ENCODE measurements at places on chromosomes 7 and 10.

DNA sequence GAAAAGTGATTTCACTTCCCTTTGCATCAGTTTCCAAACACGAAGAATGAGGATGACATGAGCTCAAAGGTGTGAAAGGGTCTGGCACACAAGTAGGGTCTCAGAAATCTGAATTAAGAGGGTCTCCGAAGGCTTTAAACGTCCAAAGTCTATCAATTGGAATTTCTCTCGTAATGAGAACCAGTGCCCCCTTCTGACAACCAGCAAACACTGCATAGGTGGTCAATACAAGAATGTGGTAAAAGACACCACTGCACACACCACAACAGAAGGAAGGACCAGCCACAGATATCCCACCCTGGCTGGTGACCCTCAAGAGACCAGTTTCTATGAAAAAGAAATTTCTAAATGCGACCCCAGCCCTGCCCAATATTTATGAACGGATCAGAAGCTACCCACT, 78.1 kb downstream of the CALN1 start:
- DNase-seq = no peak

DNA sequence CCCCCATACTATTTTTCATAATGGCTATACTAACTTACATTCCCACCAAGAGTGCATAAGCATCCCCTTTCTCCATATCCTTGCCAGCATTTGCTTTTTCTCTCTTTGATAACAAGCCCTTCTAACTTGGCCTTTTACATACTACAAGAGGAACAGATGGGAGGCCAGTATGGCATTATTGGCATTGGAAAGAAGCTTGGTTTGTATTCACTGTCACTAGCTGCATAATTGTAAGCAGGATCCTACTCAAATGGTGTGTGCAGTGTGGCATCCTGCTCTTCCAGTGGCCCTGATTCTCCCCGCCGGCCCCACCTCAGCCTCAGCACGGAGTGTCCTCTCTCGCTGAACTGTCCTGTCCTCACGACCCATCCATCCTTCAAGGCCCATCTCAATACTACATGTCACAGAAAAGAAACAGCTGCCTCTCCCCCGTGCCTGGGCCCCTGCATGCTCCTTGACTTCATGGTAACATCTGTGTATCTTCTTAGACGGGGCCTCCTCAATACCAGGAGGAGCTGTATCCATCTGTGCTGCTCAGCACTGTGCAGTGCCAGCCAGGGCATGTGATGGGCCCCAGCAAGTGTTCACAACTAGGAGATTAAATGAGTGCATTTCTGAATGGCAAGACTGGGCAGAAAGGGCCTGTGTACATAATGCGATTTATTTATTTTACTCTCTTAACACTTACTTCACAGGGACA, 205.2 kb downstream of the COBL start:
- DNase-seq = no peak

DNA sequence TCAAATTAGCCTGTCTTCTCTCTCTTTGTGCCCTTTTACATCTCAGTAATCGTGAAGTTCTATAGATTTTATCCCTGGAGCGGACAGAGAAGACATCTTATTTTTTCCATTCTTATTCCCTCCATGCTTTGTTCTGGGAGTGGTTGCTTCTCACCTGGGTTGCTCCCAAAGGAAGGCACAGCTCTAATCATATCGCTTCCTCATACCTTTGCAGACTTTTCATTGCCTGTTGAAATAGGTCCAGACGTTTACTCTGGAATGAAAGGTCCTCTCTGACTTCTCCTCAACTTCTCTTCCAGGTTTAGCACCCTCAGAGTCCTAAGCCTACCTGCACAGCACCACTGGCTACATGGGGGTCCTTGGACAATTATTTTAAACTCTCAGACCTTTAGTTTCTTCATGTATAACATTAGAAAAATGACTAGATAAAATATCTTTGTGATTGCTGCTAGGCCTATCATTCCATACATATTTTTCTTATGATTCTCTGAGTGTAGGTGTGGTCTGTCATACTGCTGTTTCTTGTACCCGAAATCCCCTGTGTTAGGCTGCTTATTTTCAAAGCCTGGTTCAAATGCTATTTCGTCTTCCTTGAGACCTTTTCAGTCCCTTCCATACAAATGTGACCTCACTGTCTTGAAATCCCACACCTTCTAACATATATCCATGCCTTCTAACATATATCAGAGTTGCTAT, 418.1 kb downstream of the GFRA1 start:
- no peak for DNase-seq

GRCh38 chr10:58930500-58930899, 245.9 kb upstream of the PHYHIPL start:
- no peak for DNase-seq

DNA sequence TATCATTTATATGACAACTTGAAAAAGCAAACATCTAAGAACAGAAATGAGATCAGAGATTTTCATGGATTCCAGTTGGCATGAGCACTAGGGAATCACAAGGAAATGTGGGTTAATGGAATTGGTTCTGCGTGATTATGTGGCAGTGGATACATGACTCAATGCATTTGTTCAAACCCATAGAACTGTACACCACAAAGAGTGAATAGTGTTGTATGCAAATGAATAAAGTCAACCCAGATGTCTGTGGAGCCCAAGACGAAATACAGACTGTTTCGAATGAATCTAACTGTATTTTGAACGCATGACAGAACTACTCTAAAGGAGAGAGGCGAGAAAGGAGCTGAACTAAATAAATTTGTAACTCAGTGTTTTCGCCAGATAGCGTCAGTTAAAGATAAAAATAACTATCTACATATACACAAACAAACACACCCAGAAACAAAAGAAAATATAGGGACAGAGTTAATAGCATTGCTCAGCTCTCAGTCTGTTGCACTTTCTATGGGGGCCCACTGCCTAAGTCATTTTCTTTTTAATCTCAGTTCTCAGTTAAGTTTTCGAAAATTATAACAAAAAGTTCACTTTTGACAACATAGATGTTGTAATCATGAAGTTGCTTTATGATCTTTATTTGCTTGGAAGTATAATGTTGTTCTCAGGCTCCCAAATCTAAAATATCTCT, 636.7 kb upstream of the SEMA3D start:
- no peak for DNase-seq

GRCh38 chr10:43282881-43283280, 16.0 kb upstream of the RASGEF1A start:
- no peak for DNase-seq

DNA sequence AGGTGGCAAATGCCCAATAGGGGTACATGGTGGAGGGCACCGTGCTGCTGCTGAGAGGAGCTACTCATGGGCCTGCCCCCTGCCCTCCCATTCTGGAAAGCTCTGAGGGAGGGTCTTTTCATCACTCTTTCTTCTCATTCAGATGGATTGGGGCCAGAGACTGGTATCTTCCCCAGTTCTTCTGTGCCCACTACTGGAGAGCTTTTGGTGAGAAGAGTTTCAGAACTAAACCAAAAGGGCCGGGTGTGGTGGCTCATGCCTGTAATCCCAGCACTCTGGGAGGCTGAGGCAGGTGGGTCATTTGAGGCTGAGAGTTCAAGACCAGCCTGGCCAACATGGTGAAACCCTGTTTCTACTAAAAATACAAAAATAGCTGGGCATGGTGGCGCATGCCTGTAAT, 12.5 kb downstream of the ADRA2A start:
- no peak for DNase-seq

GRCh38 chr10:96556003-96556402, 30.8 kb downstream of the TM9SF3 start:
- DNase-seq = peak; percentile 6

DNA sequence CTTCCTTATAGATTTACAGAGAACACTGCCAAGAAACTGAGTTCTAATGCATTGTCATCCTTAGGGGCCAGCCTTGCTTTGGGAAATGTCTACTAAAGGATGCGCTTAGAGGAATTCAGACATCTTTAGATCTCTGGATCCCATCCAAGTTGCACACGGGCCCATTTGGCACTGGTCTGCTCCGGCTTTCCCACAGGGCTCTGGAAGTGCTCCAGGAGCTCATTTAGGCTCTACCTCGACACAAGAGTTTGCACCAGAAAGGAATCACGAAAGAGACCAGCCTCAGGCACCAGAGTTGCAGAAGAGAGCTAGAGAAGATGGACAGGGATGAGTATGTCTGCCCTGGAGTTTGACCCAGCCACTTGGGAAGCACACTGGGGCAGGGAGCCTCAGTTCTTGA, 150.1 kb upstream of the TMEM72 start:
- peak; percentile 16 for DNase-seq

DNA sequence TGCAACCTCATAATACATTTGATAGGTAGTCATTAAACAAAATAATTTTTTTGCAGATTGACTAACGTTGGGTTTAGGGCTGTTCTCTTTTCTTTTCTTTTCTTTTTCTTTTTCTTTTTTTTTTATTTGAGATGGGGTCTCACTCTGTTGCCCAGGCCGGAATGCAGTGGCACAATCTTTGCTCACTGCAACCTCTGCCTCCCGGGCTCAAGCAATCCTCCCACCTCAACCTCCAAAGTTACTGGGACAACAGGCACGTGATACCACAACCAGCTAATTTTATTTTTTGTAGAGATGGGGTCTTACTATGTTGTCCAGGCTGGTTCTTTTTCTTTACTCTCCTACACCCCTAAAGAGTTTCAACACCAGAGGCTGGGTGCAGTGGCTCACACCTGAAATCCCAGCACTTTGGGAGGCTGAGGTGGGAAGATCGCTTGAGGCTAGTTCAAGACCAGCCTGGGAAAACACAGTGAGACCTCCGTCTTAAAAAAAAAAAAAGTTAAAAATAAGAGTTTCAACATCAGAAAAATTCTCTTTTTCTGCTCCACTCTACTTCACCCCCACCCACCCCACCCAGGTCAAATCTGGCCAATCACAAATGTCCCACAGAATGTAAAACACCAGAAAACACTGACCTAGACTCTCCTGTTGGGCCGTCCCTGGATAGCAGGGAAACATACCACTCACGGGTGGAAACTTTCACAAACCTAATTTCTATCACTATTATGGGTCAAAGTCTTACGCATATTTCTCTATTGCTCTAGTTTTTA, 3.0 kb downstream of the HIP1 start:
- no peak for DNase-seq

GRCh38 chr10:114767101-114767985, 54.2 kb upstream of the FHIP2A start:
- DNase-seq = no peak

GRCh38 chr7:158603773-158604755, 16.4 kb upstream of the PTPRN2 start:
- no peak for DNase-seq

DNA sequence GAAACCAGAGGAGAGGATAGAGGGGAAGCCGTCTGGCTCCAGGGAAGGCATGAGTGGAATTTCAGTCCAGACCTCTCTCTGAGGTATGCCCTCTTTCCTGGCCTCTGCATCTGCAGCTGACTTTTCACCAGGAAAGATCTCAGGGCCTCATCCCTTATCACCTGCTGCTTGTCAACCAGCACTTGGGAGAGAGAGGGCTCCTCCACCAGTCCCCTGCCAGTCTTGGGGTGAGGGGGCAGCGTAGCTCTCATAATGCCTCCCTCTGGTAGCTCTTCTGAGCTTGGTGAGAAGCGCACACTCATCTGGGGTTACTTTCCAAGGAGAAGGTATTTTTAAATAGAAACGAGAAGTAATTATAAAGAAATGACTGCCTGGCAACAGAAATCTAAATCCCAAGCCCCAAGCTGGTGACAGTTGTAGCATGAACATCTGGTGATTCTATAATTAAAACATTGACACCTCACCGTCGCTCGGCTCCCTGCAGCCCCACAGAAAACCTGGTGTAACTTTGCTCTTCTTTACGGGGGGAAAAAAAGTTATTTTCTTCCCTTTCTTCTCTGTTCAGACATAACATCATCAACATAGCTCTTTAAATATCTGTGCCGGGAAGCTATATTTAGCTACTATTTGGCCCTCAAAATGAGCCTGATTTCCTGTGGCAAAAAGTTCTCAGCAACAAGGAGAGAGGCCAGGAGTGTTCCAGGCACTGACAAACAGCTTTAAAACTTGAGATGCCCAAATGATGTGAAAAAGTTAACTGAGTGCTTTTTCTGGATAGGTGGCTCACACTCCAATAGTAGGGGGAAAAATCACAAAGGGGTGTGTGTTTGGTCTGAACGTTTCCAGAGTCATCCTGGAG, 26.9 kb downstream of the HIP1 start:
- no peak for DNase-seq

DNA sequence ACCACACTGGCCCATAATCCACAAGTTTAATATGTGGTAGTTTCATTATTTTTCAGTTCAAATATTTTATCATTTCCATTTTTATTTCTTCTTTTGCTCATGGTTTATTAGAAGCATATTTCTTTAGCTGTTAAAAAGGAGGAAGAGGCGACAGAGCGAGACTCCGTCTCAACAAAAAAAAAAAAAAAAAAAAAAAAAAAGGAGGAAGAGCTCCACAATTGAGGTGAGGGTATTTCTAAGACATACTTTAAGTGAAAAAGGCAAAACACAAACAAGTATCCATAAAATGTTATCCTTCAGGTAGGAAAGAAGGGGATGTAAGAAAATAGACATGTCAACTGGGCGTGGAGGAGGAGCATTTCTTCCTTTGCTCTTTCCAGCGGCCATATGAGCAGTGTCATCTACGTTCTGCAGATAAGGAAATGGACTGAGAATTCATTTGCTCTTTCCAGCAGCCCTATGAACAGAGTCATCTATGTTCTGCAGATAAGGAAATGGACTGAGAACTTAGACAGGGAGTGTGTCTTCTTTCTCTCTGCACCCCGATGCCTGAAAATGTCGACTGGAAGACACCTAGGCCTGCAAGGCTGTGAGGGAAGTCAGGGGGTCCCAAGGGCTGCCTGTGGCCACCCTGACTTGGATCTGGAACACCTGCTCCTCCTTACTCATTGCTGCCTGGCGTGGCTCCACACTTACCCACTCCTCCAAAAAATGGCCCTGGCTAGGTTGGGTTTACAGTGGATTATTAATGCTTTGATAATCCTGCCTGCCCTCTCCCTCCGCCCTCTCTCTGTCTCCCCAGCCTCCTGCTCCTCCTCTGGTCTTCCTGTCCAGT, 18.9 kb upstream of the RAMP3 start:
- DNase-seq = no peak

- DNase-seq = peak; percentile 5
These were observed 77.3 kb downstream of the JMJD1C start for GRCh38 chr10:63388421-63389031.

- DNase-seq = no peak
These were observed 222.1 kb downstream of the GLI3 start for GRCh38 chr7:42014625-42015618.

- DNase-seq = no peak
These were observed 111.4 kb upstream of the NANOS1 start for GRCh38 chr10:118918116-118918515.

- peak; percentile 81 for DNase-seq
These were observed 674 bp upstream of the OSBPL3 start for GRCh38 chr7:24980534-24981170.

- no peak for DNase-seq
These were observed 47.2 kb downstream of the AGK start for GRCh38 chr7:141598408-141598807.

GRCh38 chr7:143393267-143394041, 12.3 kb downstream of the ZYX start:
- DNase-seq = no peak
